Hematopoietic multipotent progenitor cell (in vitro differentiated cells): ENCODE measurements at places on chromosomes 11 and 22.

- DNase-seq: no peak
These were observed 28.9 kb upstream of the TMA7B start for GRCh38 chr22:39931251-39931650.

DNA sequence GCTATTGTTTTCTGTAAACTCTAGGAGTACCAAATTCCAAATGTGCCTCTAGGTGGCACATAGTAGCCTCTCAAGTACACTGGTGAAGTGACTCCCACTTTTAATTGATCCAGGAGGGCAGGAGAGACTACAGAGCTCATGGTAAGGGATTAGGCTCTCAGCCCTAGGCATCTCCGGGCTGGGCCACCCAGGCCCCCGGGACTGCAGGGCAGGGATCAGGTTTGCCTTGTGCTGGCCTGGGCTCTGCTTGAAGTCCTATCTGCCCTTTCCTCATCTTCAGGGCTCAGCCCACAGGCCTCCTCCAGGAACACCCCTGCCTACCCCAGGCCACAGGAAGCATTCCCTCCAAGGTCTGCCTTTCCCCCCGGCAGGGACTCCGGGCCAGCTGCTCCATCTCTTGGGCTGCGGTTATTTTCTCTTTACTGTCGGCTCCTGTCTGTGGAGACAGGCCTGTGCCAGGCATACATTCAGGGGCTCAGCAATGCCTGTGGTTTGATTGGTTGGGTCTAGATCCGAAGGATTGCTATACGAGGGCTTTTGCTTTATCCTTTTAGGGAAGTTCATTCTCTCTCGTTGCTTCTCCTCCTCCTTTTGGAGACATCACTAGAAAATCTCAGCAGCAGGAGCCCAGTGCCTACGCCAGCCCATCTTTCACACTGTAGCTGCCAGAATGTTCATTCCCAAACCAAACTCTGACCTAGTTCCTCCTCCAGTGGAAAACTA lies 32.8 kb downstream of the PARVA start:
- DNase-seq: no peak

DNA sequence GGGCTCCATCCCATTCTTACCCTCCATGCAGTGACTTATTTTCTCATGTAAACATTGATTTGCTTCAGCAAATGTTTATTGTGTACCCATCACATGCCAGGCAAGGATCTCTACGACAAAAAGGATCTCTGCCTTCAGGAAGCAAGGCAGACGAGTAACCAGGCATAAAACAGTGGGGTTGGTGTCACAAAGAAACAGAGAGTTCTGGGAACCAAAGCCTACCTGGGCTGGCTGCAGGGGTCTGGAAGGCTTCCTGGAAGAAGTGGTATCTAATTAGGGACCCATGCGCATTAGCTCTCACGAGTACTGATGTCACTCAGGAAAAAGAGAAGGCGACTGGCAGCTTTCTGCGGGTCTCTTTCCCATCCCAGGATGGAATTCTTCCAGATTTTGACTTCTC lies 44.5 kb downstream of the KIAA1671 start:
- no peak for DNase-seq

DNA sequence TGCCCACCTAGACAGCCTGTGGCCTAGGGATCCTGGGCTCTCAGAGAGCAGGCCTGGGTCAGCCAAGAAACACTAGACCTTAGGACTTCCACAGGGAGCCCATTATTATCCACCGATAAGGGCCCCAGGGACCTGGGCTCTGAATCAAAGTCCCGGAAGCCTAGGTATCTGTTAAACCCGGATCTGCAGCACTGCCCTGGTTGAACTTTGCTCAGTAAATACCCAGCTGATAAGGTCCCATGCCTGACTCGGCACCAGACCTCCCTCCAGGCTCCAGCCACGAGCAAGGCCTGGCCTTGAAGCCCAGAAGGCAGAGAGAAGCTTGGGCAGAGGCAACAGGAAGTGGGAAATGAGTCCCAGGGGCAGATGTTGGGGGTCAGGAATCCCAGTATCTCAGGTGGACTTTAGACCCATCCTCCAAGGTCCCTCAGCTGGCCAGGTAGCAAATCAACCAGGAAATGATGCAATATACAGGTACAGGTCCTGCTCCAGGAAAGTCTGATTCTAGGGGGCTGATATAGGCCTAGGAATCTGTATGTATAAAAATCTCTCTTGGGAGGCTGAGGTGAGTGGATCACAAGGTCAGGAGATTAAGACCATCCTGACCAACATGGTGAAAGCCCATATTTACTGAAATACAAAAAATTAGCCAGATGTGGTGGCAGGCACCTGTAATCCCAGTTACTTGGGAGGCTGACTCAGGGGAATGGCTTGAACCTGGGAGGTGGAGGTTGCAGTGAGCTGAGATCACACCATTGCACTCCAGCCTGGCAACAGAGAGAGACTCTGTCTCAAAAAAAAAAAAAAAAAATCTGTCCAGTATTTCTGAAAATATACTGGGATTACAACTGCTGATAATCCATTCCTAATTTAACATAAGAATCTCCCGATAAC lies 18.7 kb downstream of the POU2AF1 start:
- DNase-seq: no peak
